ENCODE measurements at places on chromosomes 1 and 21. TPM values are rescaled to one million over a fixed set of nuclear protein-coding genes. Genes with fewer than 3 reads are reported as not detected.

GRCh38 chr21:43575473-43575844, 83.8 kb downstream of the HSF2BP start:
- DNase-seq: no peak

- DNase-seq: no peak
Measured at GRCh38 chr1:100494393-100495084, 43.4 kb upstream of the GPR88 start.

DNA sequence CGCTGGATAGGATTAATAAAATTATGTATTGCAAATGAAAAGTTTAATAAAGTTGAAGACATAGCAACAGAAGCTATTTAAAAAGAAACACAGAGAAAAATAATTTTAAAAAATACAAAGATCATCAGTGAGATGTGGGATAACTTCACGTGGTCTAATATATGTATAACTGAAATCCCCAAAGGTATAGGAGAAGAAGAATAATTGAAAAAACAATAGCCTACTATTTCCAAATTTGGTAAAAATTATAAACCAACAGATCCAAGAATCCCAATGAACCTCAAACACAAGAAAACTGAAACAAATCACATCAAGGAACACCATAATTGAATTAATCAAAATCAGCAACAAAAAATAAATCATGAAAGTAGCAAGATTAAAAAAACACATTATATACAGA, 44.9 kb downstream of the GREM2 start:
- DNase-seq: no peak

- no peak for DNase-seq
Measured at GRCh38 chr1:112509005-112509659, 367 bp downstream of the WNT2B start.

DNA sequence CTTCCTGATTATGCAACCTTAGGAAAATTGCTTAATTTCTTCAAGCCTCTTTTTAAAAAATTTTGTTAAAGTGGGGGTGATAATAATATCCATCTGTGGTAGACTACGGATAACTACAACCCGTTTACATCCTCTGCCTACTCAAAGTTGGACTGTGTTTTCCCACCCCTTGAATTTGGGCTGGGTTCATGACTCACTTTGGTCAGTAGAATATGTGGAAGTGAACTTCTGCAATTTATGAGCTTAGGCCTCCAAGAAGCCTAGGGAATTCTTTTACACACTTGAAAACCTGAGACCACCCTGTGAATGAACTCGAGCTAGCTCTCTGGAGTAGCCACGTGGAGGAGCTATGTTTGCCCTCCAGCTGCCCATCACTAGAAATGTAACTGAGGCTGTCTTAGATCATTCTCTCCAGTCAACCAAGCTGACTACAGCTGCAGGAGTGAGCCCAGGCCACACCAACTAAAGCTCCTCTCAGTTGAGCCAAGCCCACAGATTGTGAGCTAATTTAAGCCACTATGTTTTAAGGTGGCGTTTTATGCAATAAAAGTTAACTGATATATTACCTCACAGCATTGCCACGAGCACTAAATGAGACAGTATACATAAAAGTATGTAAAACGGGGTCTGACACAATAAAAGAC, 29.6 kb upstream of the CACHD1 start:
- DNase-seq: no peak

The DYNLT5 gene
- 1.3 TPM for polyA plus RNA-seq

The B3GALT2 gene
- polyA plus RNA-seq: 3.5 TPM

DNA sequence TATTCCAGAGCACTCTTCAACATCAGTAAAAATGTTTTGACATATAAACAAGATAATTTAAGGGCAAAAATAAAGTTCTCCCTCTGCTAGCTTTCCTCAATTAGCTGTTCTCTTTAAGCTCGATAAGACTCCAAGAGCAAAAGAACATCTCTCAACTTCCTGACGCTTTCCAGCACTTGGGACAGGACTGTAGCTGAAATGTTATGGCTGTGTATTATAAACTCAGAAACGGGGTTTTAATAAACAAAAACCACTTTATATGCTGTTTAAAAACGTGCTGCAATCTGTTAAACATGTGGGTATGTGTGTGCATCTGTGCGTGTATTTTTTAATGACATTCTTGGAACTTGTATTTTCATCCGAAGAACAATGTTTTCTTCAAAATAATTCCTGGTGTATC, 71.5 kb upstream of the RGS2 start:
- no peak for DNase-seq

The ST6GALNAC5 gene
- 10.9 TPM for polyA plus RNA-seq

The SMCP gene
- not detected for polyA plus RNA-seq

GRCh38 chr1:27399251-27400025, 7.0 kb downstream of the GPR3 start:
- no peak for DNase-seq

The FAM163A gene
- 0.30 TPM for polyA plus RNA-seq

DNA sequence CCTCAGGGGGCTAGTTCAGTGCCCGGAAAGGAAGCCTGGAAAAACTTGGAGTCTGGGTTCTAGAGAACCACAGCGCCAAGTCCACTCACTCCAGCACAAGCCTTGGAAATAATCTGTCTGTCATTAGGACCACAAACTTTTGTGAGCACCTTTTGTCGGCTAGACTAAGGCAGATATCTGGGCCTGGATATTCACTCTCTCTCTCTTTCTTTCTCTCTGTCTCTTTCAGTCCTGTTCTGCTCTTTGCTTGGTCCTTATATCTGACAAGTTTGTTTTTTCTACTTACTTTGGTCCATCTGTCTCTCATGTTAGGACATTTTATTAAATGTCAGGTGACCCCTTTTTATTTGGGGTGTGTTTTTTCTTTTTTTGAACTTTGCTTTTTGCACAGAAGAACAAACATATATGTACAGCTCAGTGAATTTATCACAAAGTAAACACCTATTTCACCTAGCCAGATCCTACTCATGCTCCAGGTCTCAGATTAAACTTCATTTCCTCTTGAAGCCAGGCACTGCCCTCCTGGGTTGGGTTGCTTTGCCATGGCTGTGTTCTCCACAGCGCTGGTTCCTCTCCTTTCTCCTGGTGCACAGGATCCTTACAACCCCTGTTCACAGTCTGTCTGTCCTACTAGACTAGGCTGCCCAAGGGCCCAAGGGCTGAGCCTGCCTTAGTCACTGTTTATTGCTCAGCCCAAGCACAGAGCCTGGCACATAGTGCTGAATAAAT, 40.8 kb downstream of the TCEANC2 start:
- DNase-seq: no peak

GRCh38 chr1:228766788-228767187, 31.5 kb downstream of the RHOU start:
- DNase-seq: no peak

GRCh38 chr21:45293220-45293725, 5.6 kb upstream of the POFUT2 start:
- DNase-seq: no peak

DNA sequence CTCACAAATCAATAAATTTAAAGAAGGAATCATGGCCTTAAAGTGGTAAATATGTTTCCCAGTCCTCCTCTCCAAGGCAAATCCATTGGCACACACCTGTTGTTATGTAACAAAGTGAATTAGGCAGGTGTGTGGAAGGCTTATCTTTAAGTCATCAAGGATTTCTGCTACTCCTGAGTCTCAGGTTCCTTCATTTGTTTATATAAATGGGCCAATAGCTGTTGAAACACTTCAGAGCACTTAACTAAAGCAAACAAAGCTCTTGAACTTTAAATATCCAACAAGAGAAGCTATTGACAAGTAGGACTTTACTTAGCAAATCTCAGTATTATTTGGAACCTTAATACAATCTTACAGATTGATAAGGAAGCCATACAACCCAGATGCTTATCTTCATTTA, 99.3 kb upstream of the ESRRG start:
- no peak for DNase-seq

DNA sequence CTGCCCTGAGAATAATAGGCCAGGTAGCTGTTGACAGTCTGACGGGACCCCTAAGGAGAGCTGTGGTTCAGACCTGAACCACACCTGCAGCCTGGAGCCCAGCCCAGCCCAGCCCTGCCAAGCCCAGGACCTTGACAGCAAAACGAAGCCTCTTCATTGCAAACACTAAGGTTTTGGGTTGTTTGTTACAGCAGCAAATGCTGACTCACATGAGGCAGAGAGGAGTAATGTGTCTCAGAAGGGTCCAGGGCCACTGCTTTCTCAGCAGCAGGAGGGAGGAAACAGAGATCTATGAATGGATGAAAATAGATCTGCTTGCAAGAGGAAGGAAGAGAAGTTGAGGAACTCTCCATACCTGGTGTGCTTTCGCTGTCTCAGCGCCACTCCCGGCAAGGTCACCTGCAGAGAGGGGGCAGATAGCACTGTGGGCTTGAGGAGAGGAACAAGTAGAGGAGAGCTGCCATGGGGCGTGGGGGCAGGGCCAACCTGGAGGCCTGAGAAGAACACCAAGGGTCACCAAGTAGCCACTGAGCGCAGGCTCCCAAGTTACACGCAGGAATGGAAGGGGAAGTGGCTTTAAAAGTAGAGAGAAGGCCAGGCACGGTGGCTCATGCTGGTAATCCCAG, 127.2 kb downstream of the ZNF281 start:
- no peak for DNase-seq

The HCRTR1 gene
- polyA plus RNA-seq: 0.09 TPM

The LDLRAD2 gene
- 7.1 TPM for polyA plus RNA-seq
